ENCODE measurements at places on chromosomes 1 and 21.

GRCh38 chr1:19124273-19124672, 85.8 kb downstream of the UBR4 start:
- DNase-seq, result no peak

DNA sequence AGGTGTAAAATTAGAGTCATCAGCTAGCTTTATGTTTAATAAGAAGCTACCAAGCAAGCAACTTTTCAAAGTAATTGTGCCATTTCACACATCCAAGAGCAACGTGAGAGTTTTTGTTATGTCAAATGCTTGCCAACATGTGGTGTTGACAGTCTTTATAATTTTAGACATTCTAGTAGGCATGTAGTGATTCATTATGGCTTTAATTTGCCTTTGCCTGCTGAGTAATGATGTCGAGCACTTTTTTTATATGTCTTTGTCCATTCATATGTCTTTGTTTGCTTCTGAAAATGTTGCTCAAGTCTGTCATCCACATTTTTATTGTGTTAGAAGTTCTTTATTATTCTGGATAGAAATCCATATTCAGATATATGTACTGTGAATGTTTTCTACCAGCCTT, 21.4 kb upstream of the CHIT1 start:
- no peak for DNase-seq

- DNase-seq, result no peak
Observed at GRCh38 chr1:33762962-33763361, 100.9 kb upstream of the HMGB4 start.

GRCh38 chr1:168136709-168137514, at the start of gene GPR161:
Gene GPR161 (minus strand): TSS chr1:168136930. CDS start chr1:168104850, 32,080 bp downstream.
- peak; percentile 57 for DNase-seq

GRCh38 chr1:100882698-100883097, 11.9 kb downstream of the EXTL2 start:
- no peak for DNase-seq

GRCh38 chr1:37752583-37753471, 12.1 kb downstream of the EPHA10 start:
- DNase-seq, result peak; percentile 23

DNA sequence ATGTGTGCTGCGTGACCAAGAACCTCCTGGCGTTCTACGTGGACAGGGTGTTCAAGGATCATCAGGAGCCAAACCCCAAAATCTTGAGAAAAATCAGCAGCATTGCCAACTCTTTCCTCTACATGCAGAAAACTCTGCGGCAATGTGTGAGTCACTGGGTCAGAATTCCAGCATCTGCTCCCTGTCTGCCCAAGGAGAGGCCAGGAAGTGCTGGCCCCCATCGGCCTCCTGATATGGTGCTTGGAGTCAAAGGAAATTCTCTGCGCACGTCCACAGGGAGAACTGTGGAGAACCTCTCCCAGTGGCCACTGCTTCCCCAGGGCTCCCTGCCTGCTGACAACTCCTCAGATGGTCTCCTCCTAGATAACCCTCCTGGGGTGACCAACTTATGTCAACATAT, 25.6 kb upstream of the IL20 start:
- DNase-seq, result peak; percentile 38

DNA sequence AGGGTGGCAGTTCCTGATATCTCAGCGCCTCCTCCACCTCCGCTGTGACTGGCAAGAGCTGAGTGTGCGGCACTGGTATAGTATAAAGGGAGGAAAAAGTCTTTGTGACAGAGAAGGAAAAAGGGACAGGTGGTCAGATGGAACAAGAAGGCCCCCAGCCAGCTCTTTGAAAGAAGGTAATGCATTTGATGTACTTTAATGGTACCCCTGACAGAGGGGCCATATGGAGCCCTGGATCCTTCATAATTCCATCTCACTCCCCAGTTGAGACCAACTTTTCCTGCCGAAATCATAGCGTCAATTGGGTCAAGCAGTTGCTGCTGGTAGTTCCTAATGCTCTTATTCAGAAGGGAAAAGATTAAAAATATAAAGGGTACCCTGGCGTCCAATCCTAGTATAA, 198.2 kb downstream of the ZNF326 start:
- DNase-seq, result no peak

GRCh38 chr1:117630423-117630998, 24.7 kb downstream of the TENT5C start:
- no peak for DNase-seq
